ENCODE measurements at places on chromosomes 3 and 15.

- DNase-seq = no peak
These were observed 1.7 kb downstream of the CNOT10 start for GRCh38 chr3:32686713-32687112.

GRCh38 chr15:70037292-70037640, 60.5 kb downstream of the TLE3 start:
- no peak for DNase-seq

- no peak for DNase-seq
These were observed 464.4 kb downstream of the SHQ1 start for GRCh38 chr3:72383883-72384282.

DNA sequence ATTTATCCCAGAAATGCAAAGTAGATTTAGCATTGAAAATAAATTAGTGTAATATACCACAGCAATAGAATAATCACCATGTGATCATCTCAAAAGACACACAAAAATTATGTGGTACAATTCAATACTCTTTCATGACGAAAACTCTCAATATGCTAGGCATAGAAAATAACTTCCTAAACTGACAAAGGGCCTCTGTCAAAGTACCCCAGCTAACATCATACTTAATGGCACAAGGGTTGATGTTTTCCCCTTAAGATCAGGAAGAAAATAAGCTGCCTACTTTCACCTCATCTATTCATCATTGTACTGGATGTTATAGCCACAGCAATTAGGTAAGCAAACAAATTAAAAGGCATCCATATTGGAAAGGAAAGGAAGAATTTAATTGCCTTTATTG, 22.7 kb upstream of the NIPA2 start:
- no peak for DNase-seq

DNA sequence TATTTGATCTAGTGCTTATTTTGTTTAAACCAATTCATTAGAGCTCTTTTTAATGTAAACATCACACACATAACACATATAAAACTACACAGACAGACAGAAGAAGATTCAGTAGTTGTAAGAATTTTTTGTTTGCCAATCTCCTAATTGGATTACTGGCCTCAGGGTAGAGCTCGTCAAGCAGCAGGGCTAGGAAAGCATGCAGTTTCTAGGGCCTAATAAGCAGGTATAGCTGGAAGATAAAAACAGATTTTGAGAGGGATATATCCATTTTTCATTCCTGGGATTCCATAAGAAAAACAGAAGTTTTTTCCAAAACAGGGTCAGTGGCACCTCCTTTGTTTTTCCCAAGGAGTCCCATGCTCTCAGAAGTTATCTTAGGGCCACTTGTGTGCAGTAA, 265.2 kb upstream of the SGO1 start:
- no peak for DNase-seq

DNA sequence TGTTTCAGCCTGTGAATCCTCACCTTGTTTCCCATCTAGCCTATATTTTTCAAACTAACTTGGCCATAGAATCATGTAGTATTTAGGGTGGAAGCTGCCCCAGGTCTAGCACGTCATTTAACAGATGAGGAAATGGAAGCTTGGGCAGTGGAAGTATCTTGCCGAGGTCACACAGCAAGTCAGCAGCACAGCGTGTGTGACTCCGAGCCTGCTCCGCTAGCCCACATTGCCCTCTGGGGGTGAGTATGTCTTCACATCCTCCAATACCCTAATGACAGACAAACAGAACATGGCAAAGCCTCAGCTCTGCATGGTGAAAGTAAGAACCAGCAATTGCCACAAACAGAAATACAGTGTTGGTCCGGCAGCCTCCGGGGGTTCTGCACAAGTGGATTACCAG, 2.2 kb upstream of the CCR5 start:
- DNase-seq = peak; percentile 17

DNA sequence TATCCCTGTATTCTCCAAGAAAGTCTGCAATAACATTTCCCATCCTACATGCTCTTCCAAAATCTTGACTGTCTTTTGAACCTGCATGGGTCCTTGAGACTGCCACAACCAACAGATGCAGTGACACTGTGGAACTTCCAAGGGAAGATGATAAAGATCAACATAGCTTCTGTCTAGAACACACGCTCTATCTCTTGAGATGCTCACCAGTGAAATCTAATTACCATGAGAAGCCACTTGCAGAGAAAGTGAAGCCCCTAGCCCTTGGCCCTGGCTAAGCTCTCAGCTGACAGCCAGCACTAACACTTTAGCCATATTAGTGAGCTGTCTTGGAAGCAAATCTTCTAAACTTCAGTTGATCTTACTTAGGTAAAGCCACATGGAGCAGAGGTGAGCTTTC, 36.6 kb downstream of the EOMES start:
- DNase-seq = no peak

GRCh38 chr3:74465715-74466410, 148.6 kb downstream of the CNTN3 start:
- peak; percentile 2 for DNase-seq

- DNase-seq = no peak
These were observed 95.1 kb downstream of the ROBO1 start for GRCh38 chr3:79672731-79673130.

DNA sequence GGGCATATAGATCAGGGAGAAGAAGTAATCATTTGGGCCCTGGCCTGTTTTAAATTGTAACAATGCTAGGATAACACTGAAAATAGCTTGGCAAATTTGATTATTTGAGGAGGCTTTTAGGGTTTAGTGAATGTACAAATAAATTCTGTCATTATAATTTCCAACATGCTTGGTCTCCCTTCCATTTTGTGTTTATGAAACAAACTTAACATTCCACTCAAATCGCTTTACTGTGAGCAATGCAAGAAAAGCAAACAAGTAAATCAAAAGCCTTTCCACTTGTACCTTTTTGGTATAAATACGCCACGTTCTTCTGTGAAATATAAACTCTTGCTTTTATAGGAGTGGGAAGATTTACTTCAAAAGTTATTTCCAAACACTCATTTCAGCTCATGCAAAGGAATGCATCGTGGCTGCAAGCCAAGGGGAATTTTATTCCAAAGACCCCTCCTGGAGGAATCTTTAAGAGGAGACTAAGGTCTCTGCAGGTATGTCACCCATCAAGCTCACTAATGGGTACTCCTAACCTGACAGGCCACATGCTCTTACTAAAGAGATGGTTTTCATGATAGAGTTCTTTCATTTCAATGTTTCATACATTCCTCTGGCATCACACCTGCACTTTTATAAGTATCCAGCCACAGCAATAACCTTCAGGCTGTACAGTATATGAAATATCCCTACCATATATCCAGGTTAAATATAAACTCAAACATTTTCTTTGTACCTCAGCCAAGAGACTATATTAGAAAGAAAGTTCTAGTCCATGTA, 115.2 kb downstream of the P3H2 start:
- no peak for DNase-seq

GRCh38 chr3:50572158-50572557, 2.8 kb downstream of the HEMK1 start:
- DNase-seq = peak; percentile 59

GRCh38 chr15:81411051-81411450, 37.0 kb upstream of the TMC3 start:
- no peak for DNase-seq

- DNase-seq = no peak
These were observed 483.1 kb downstream of the NAALADL2 start for GRCh38 chr3:175342196-175342595.

- DNase-seq = no peak
These were observed 316.0 kb downstream of the CLSTN2 start for GRCh38 chr3:140250945-140251344.

GRCh38 chr3:37054370-37054769, 61.1 kb downstream of the MLH1 start:
- DNase-seq = no peak

- DNase-seq = no peak
These were observed 33.0 kb downstream of the ARID3B start for GRCh38 chr15:74573987-74574386.

DNA sequence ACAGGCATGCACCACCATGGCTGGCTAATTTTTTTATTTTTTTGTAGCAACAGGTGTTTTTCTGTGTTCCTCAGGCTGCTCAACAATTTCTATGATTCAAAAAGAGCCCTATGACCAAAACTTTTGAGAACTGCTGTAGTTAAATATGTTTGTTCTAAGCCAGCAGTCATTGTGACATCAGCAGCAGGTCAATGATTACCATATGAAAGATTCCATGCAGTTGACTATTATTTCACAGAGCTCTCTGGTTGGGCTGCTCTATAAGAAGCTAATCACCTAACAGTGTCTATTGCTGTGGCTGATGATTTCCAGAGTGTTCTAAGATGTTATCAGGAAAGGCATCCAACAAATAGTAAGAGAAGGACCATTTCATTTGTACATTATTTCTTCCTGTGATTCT, at the start of gene CCDC54:
TSS of gene CCDC54 (plus strand) at position 289 of the 400 bp plus-strand sequence. CDS start 149 bp downstream, outside the sequence.
- DNase-seq = no peak

GRCh38 chr3:192545333-192545732, 182.0 kb downstream of the FGF12 start:
- DNase-seq = no peak

- peak; percentile 47 for DNase-seq
These were observed 75.5 kb downstream of the ZBTB20 start for GRCh38 chr3:115071601-115072000.

- DNase-seq = no peak
These were observed 35.4 kb downstream of the OSBPL10 start for GRCh38 chr3:31945738-31946052.

GRCh38 chr3:48629894-48630293, 5.4 kb downstream of the SLC26A6 start:
- DNase-seq = no peak

GRCh38 chr3:159904911-159905310, 83.7 kb upstream of the IL12A start:
- no peak for DNase-seq

GRCh38 chr3:148727231-148727630, 29.5 kb downstream of the AGTR1 start:
- peak; percentile 58 for DNase-seq

DNA sequence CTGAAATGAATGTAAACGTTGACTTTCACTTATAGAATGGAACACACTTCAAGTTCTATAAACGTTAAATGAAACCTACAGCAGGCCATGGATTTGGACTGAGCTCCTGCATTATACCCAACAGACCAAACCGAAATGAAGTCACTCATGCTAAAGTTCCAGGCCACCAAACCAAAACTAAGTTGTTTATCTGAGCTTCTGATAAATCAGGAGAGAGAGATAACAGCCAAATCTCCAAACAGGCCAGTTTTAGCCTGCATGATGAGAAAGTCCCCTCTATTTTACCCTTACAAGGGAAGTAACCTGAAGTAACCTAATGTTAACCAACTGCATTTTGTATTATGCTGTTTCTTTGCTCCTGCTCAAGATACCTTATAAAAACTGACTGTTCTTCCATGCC, 44.5 kb downstream of the DCUN1D1 start:
- DNase-seq = no peak

- DNase-seq = no peak
These were observed 694.9 kb downstream of the ZBBX start for GRCh38 chr3:166685246-166685645.

- DNase-seq = no peak
These were observed 426.7 kb downstream of the SOX2 start for GRCh38 chr3:182138393-182138792.

GRCh38 chr3:34008836-34009809, 210.7 kb downstream of the PDCD6IP start:
- DNase-seq = no peak

GRCh38 chr3:4030624-4031023, 231.4 kb downstream of the LRRN1 start:
- no peak for DNase-seq

- no peak for DNase-seq
These were observed 32.6 kb downstream of the NMD3 start for GRCh38 chr3:161253711-161254110.

GRCh38 chr3:177377166-177377565, 179.9 kb upstream of the TBL1XR1 start:
- no peak for DNase-seq

DNA sequence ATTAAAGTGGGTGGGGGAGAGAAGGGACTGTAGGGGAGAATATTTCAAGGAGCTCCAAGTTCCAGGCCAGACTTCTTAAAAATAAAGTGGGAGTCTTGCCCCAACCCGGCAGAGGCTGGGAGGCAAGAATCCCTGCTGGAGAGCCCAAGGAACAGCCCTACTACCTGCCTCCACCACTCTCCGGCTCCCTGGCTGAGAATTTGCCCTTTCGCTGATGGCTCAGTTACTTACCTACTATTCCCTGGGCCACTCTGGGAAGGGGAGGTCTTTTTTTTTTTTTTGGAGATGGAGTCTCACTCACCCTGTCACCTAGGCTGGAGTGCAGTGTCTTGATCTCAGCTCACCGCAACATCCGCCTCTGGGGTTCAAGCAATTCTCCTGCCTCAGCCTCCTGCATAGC, 15.5 kb downstream of the MYL3 start:
- no peak for DNase-seq

DNA sequence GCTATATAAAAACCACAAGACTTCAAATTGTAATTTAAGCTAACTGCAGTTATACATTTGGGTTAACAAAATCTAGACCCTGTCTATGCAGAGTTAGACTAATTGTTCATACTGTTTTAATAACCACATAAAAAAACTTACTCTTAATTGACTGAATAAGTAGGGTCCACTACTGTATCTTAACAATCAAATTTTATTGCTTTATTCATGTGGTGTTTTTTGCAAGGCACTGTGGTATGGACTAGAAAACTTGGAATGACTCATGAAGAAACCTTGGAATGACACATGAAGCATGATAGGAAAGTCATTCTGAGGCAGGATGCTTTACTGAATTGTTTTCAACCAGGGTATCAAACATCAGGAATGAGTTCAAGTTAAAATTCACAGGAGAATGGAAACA, 2.3 kb downstream of the SERP1 start:
- DNase-seq = no peak

GRCh38 chr3:37183976-37184375, 9.6 kb upstream of the LRRFIP2 start:
- peak; percentile 22 for DNase-seq

- no peak for DNase-seq
These were observed 417.5 kb downstream of the TUSC7 start for GRCh38 chr3:117126946-117127546.

GRCh38 chr3:143201870-143202752, 82.5 kb downstream of the CHST2 start:
- DNase-seq = no peak

GRCh38 chr15:62464705-62465104, 299.6 kb upstream of the C2CD4B start:
- DNase-seq = no peak

GRCh38 chr15:64014995-64015394, 31.3 kb downstream of the DAPK2 start:
- no peak for DNase-seq

DNA sequence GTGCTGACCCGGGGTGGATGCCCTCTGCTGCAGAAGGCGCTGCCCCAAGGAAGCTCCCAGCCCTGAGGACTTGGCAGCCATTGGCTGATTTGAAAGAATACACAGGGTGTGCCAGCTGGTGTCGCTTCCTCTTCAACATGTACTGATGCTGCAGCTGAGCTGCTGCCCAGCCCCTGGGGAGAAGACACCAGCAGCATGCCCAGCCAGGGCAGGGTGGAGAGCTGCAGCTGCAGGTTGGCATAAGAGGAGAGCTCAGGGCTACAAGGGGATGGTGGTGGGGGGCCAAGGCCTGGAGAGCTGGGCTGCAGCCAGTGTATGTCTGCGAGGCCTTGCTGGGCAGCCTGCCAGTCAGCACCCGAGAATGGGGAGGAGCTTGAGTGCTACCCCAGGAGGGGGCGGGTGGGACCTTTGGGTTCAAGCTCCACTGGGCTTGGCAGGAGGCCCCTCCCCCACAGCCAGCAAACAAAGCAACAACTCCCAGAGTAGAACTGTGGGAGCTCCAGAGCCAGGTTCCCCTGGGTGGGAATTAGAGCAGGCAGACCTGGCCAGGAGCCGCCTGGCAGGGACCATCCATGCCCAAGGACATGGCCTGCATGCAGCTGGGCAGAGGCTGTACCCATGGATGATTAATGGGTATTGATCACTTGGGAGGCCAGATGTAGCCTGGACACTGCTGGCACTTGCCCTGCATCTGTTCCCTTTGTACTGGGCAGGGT, 9.2 kb upstream of the SEMA4B start:
- DNase-seq = peak; percentile 93
